ENCODE measurements at places on chromosomes 12 and 14. TPM values are rescaled to one million over a fixed set of nuclear protein-coding genes. Genes with fewer than 3 reads are reported as not detected.

Gene ATP2B1
- total RNA-seq: 89.3 TPM

GRCh38 chr12:18823461-18823860 is 85.5 kb downstream of the CAPZA3 start:
- H3K36me3 ChIP-seq: no peaks in the 10 kb centered on the region
- H3K27ac ChIP-seq: no peak overlapping the region
- no peaks in the 10 kb centered on the region for H3K4me1 ChIP-seq
- DNase-seq: no peak

DNA sequence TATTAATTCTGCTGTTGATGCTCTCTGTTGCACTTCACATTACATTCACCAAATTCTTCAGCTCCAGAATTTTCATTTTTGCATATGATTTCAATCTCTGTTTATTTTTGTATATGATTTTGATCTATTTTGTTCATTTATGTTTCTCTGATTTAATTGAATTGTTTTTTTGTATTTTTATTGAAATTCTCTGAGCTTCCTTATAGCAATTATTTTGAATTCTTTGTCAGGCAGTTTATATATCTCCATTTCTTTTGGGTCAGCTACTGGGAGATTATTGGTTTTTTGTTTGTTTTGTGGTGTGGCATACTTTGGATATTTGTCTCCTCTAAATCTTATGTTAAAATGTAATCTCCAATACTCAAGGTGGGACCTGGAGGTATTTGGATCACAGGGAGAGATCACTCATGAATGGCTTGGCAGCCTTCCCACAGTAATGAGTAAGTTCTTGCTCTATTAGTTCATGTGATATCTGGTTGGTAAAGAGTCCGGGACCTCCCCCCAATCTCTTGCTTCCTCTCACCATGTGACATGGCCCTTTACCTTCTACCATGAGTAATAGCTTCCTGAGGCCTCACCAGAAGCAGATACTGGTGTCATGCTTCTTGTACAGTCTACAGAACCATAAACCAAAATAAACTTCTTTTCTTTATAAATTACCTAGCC is 8.7 kb upstream of the TCL1A start:
- DNase-seq: no peak
- no peaks in the 10 kb centered on the region for H3K27me3 ChIP-seq
- no peak overlapping the region for H3K27ac ChIP-seq
- H3K4me1 ChIP-seq: no peaks in the 10 kb centered on the region
- H3K4me3 ChIP-seq: no peak overlapping the region

- no peaks in the 10 kb centered on the region for H3K27me3 ChIP-seq
- no peaks in the 10 kb centered on the region for H3K4me1 ChIP-seq
- no peak for DNase-seq
- no peaks in the 10 kb centered on the region for H3K36me3 ChIP-seq
These were observed 103.0 kb upstream of the SFSWAP start for GRCh38 chr12:131607658-131608447.

Gene CLEC9A
- total RNA-seq: not detected

Gene KRT86
- total RNA-seq: not detected

Gene IL25
- total RNA-seq: not detected

DNA sequence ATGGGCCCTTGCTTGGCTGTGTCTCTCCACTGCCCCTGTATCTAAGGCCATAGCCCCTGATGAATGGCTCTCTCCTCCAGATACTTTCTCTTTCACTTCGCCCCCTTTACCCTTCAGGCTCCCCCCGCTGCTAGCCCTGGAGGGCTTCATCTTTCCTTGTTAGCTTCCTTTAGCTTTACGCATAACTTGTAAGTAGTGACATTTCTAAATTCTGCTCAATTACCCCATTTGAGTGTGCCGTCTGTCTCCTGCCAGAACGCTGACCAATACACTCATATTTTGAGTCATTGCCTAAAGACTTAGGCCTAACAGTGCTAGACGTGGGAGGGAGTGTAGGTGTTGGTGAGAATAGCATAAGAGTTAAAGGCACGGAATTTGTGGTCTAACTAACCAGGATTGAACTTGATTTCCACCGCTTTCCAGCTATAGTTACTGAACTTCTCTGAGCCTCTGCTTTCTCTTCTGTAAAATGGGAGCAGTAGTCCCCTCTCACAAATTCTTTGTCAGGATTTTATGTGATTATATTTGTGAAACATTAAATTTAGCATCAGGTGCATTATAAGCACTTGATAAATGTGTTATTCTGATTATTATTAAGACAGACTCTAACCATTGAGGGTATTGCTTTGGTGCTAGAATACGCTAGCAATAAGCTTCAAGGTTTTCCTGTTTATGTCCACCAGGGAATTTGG is 129.3 kb downstream of the ZFP36L1 start:
- no peaks in the 10 kb centered on the region for H3K4me1 ChIP-seq
- H3K27me3 ChIP-seq: no peaks in the 10 kb centered on the region
- peak overlapping the region; percentile 56 for H3K27ac ChIP-seq
- H3K4me3 ChIP-seq: peak overlapping the region; percentile 25
- H3K36me3 ChIP-seq: no peaks in the 10 kb centered on the region
- DNase-seq: no peak
